ENCODE measurements at places on chromosomes 2 and 18. TPM values are rescaled to one million over a fixed set of nuclear protein-coding genes. Genes with fewer than 3 reads are reported as not detected.

The SERPINB2 gene
- 0.23 TPM for total RNA-seq

The LYPD1 gene
- 77.0 TPM for total RNA-seq

The NT5DC4 gene
- total RNA-seq: not detected

The HMSD gene
- total RNA-seq: 0.69 TPM

The DNAJC5G gene
- total RNA-seq: 0.23 TPM

The SERPINB11 gene
- total RNA-seq: not detected

The KCNF1 gene
- total RNA-seq: 19.6 TPM

The MC5R gene
- total RNA-seq: 0.69 TPM

The CFAP65 gene
- total RNA-seq: 2.3 TPM

The CFC1 gene
- total RNA-seq: 9.2 TPM

The SLC19A3 gene
- total RNA-seq: 3.9 TPM

The MCFD2 gene
- total RNA-seq: 61.1 TPM

The ARHGAP15 gene
- 3.2 TPM for total RNA-seq

The CTNNA2 gene
- total RNA-seq: 291 TPM

The ITGAV gene
- total RNA-seq: 69.4 TPM

The UBXN2A gene
- 46.1 TPM for total RNA-seq

The UGT1A5 gene
- not detected for total RNA-seq

The ASNSD1 gene
- total RNA-seq: 89.0 TPM

The NT5C1B gene
- total RNA-seq: not detected

The ECEL1 gene
- total RNA-seq: 27.0 TPM

The TXNDC2 gene
- total RNA-seq: not detected

The EFR3B gene
- total RNA-seq: 72.9 TPM

The PRSS56 gene
- total RNA-seq: 1.6 TPM

The LCT gene
- total RNA-seq: not detected

The EPAS1 gene
- total RNA-seq: 13.4 TPM

The KRTCAP3 gene
- total RNA-seq: 0.46 TPM

The G6PC2 gene
- total RNA-seq: not detected

The CXCR1 gene
- total RNA-seq: not detected

The TMEFF2 gene
- 55.4 TPM for total RNA-seq

The APCDD1 gene
- total RNA-seq: 26.8 TPM

The HJURP gene
- total RNA-seq: 4.4 TPM

The NUP35 gene
- 44.3 TPM for total RNA-seq

The SERPINB12 gene
- not detected for total RNA-seq

The TTC31 gene
- 11.8 TPM for total RNA-seq

The NPPC gene
- total RNA-seq: 4.4 TPM

The LIPG gene
- total RNA-seq: 6.9 TPM

The CNTNAP5 gene
- total RNA-seq: 66.2 TPM

The PAX8 gene
- total RNA-seq: 0.69 TPM

The CDH2 gene
- total RNA-seq: 216 TPM

The LAMA3 gene
- 3.7 TPM for total RNA-seq

The PROM2 gene
- total RNA-seq: 2.1 TPM

The PDCD1 gene
- 0.23 TPM for total RNA-seq

The GALNT13 gene
- total RNA-seq: 37.8 TPM

The UNC80 gene
- 26.5 TPM for total RNA-seq

The CHRNG gene
- not detected for total RNA-seq

The PLCL1 gene
- total RNA-seq: 26.5 TPM

The THOC1 gene
- 97.8 TPM for total RNA-seq

The IL1RL2 gene
- 1.6 TPM for total RNA-seq

The SIX3 gene
- total RNA-seq: 7.4 TPM

The ANKRD30BL gene
- total RNA-seq: 21.7 TPM

All from diencephalon (tissue), 1 donor.